IPS DF 6.9 (cell line): ENCODE measurements at places on chromosomes 5 and 9.

- no peak for DNase-seq
Measured at GRCh38 chr5:41878173-41878572, 7.9 kb upstream of the OXCT1 start.

- DNase-seq: no peak
Measured at GRCh38 chr5:111680737-111681413, 76.1 kb downstream of the NREP start.

DNA sequence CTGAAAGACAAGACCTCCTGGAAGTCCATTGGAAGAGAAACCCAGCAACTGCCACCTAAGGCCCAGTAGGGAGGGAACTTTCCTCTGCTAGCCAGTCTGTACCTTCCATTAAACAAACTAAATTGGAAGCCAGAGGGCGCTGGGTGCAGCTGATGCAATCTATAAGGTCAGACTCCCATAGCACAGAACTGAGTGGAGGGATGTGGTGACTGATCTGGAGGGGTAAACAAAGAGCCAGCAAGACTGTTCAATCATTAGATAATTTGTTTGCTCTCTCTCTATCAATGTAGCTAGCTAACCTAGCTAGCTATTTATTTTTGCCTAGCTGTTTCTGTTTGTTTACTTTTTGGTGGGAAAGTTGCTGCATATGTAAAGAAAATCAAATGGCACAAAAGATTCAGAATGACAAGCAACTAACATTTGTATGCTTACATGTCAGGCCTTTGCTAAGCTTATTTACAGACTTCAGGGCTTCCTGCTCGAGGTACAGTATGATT, 291.8 kb upstream of the DAB2 start:
- DNase-seq: peak; percentile 33

DNA sequence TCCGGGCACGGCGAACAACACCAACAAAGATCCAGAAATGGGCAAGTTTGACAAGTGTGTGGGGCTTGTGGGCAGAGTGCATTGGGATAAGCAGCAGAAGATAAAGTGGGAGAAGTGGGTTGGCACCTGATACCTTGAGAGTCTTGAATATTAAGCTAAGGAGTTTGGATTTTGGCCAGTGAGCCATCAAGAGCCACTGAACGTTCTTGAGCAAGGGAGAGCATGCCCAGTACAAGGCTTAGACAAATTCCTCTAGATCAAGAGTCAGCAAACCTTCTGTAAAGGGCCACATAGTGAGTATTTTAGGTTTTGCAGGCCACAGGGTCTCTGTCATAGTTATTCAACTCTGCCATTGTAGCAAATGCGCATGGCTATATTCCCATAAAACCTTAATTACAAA, 26.6 kb upstream of the TRMT10B start:
- DNase-seq: no peak

- DNase-seq: no peak
Measured at GRCh38 chr9:90141723-90142122, 500.9 kb downstream of the DIRAS2 start.

GRCh38 chr5:58737671-58738070, 154.8 kb downstream of the RAB3C start:
- no peak for DNase-seq
